Stimulated activated CD4-positive, alpha-beta T cell treated with anti-CD3 and anti-CD28 coated beads, Interleukin-15, amount 100 ng/mL, for 48 hours (primary cell): ENCODE measurements at places on chromosomes 5 and 9.

- DNase-seq: no peak
Measured at GRCh38 chr9:112218908-112219307, 43.8 kb upstream of the SUSD1 start.

DNA sequence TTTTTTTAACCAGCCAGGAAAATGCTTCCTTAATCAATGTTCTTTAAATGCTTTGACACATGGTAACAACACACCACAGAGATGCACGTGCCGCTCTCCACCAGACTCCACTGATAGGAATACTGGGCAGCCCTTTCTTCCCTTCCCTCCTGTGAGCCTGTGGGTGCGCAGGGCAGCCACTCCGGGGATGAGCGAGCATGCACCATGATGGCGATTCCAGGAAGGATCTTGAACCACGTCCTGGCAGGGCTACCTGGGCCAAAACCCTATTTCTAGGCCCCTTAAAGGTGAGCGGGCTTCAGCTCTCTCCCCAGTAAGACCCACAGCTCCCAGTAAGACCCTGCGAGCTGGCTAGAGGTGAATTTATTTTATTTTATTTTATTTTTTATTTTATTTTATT, 128.2 kb downstream of the MVB12B start:
- no peak for DNase-seq

- DNase-seq: no peak
Measured at GRCh38 chr9:108182950-108183381, 672.8 kb downstream of the ACTL7B start.

- no peak for DNase-seq
Measured at GRCh38 chr9:75088646-75089372, 495 bp downstream of the OSTF1 start.

DNA sequence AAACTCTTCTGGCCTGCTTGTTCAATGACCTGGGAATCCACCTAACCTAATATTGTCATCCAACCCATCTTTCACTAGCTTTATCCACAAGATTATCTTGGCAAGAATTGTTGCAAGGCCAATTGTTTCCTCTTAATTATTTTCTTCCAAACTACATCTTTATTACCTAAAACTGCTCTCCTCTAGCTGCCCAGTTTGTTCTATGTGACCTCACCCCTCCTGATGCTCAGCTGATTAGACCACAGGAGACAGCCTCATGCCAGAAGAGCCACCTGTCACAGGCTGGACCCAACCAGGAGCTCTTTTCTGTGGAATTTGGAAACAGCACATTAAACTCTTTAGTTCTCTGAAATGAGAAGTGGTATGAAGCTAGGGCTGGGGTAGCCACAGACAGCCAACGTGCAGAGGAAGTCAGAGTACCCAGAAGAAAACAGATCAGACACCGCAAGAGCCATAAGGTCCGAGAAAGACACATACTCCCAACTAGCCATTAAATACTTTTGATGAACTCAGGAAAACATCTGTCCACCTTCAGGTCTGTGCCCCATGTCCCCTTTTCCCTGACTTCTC, 12.0 kb downstream of the SAXO1 start:
- no peak for DNase-seq

DNA sequence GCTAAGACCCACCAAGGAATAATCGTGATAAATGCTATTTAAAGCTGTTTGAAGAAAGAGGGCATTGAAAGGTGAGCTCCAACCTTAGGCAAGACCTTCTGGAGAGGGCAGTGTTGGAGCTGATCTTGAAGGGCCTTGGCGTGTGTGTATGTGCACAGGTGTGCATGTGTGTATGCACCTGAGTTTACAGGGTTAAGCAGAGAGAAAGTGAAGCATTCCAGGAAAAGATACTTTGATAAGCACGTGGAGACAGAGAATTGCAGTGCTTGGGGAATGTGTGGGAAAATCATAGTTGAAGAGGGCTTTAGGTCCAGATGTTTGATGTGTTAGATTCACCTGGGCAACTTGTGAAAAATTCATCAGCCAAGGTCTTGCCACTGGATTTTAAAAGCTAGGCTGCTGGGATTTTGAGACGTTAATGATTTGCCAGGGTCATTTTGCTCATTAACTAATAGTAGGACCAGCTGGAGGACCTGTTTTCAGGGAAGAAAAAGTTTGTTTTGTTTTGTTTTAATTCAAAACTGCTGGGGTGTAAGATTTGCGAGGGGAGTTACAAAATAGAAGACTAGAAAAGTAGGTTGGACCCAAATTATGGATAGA, 78.3 kb upstream of the ANKRD55 start:
- no peak for DNase-seq

GRCh38 chr9:112615584-112616266, 102.2 kb downstream of the INIP start:
- no peak for DNase-seq

- no peak for DNase-seq
Measured at GRCh38 chr5:78508186-78508765, 140.3 kb downstream of the LHFPL2 start.

DNA sequence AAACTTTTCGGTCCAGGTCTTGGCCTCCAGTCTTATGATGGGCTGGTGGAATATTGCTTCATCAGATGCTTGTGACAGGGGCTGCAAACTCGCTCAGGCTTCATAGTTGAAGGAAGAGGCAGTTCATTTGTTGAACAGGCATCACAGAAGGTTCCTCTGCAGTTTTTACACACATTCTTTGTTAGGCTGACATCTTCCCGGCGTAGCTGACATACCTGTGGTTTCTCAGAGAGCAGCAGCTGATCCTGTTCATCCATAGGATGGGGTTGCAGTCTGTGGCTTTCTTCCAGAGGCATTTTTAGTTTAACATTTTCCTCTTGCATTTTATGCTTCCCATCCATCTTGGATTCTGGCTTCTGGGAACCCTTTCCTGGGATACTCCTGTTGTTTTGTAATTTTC, 1255.2 kb downstream of the EFNA5 start:
- no peak for DNase-seq

- DNase-seq: no peak
Measured at GRCh38 chr5:139061856-139062255, 136.3 kb downstream of the SIL1 start.

DNA sequence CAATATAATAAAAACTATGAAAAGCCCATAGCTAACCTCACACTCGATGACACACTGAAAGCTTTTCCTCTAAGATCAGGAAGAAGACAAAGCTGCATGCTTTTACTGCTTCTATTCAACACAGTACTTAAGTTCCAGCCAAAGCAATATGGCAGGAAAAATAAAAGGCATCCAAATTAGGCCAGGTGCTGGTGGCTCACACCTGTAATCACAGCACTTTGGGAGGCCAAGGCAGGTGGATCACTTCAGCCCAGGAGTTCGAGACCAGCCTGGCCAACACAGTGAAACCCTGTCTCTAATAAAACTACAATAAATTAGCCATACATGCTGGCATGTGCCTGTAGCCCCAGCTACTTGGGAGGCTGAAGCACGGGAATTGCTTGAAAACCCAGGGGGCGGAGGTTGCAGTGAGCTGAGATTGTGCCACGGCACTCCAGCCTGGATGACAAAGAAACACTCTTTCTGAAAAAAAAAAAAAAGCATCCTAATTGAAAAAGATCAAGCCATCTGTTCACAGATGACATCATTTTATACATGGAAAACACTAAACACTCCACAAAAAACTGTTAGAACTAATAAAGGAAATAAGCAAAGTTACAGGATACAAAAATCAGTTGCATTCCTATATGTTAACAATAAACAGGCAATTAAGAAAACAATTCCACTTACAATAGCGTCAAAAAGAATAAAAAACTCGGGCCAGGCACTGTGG, 17.9 kb downstream of the ZFR start:
- DNase-seq: no peak

DNA sequence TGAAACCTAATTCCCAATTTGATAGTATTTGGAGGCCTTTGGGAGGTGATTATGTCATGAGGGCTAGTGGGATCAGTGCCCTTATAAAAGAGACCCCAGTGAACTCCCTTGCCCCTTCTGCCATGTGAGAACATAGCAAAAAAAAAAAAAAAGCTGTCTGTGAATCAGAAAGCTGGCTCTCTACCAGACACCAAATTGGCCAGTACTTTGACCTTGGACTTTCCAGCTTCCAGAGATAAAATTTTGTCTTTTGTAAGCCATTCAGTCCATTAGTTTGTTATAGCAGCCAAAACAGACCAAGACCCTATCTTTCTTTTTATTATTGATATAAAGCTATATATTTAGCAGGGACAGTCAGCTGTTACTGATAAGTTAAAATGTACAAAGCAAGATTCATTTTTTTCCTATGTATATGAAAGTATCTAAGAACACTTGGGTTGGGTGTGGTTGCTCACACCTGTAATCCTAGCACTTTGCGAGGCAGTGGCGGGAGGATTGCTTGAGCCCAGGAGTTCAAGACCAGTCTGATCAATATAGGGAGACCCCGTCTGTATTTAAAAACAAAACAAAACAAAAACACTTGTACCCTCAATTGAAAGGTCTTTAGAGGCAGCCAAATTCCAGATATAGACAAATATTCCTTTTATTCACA, 8.1 kb upstream of the C5orf24 start:
- DNase-seq: no peak
